Brain (organoid and tissue), 16 donors: ENCODE measurements at places on chromosomes 3 and 15.
A peak's percentile ranks its signal among the peaks of the same experiment; 100 is the strongest.

- DNase-seq: no peak
These were observed 205.4 kb downstream of the EPHB1 start for GRCh38 chr3:135000465-135000864.

- peak; percentile 72 for DNase-seq
These were observed 51.1 kb downstream of the STRIT1 start for GRCh38 chr3:155242342-155242741.

- DNase-seq: no peak
These were observed 190.8 kb downstream of the SLCO3A1 start for GRCh38 chr15:92044203-92044909.

GRCh38 chr3:141452045-141452444, 34.8 kb upstream of the RASA2 start:
- DNase-seq: peak; percentile 26

GRCh38 chr3:178603735-178604134, 67.5 kb downstream of the KCNMB2 start:
- no peak for DNase-seq

DNA sequence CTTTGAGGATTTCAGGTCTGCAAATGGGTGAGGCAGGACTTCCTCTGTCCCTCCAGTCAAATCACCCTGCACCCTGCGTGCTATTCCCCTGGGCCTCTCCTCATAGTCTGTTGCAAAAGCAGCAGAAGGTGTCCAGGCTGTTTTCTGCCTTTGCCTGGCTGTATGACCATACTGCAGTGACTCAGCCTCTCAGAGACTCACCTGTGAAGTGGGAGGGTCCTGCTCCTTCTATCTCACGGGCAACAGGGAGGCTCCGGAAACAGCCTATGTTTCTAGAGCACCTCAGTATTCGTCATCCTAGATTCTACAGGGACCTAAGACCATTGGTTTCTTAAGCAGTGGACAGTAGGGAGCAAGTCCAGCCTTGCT, 216.4 kb downstream of the TLE3 start:
- DNase-seq: no peak

DNA sequence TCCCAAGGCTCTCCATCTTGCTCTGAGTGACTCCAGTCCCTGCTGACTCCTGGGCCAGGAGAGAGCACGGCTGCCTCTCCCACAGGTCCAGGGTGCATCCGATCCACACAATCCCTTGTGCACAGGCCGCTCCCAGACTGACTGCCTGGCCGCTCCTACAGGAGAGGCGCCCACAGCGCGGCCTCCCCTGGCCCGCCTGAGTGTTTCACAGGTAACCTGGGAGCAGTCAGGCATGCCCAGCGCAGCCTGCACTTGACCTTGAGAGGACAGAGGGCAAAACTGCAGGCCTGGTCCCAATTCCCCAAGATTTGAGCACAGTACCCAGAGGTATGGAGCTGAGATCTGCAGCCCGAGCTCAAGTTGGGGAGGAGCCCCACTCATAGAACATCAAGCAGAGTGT, 490.2 kb downstream of the CNTN6 start:
- DNase-seq: no peak

DNA sequence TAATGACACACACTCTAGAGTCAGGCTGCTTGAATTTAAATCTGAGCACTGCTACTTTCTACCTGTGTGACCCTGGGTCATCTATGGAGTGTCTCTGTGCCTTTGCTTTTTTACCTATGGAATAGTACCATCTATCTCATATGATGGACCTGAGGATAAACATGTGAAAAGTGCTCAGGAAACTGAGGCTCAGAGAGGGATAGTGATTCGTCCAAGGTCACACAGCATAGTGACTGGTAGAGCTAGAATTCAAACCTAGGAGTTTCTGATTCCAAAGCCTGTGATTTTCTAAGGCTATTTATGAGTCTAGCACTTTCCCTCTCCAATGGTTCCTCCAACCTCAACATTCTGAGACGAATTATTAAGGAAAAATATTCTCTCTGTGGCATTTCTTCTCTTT, 32.0 kb upstream of the RAF1 start:
- no peak for DNase-seq

- DNase-seq: no peak
These were observed 18.0 kb downstream of the ICE2 start for GRCh38 chr15:60460931-60461330.

- DNase-seq: no peak
These were observed 1159.5 kb downstream of the IGSF11 start for GRCh38 chr3:117874904-117875874.

DNA sequence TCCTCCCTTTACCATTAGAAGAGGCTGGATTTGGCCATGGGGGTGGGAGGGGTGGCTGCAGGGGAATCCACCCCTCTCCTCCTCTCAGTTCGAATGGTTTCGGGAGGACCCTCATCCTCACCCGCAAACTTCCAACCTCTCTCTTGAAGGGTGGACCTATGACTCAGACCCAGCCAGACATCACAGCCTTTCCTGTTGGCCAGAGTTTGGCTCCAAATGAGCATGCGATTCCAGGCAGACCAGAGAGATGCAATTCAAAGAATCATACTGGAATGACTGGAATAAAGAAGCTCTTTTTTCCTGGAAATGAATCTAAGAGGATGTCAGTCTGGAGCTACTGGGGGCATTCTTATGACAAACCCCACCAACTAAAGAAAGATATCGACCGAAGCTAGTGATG, 516.7 kb upstream of the MDFIC2 start:
- no peak for DNase-seq

GRCh38 chr15:59713177-59713576, 24.1 kb upstream of the BNIP2 start:
- no peak for DNase-seq

DNA sequence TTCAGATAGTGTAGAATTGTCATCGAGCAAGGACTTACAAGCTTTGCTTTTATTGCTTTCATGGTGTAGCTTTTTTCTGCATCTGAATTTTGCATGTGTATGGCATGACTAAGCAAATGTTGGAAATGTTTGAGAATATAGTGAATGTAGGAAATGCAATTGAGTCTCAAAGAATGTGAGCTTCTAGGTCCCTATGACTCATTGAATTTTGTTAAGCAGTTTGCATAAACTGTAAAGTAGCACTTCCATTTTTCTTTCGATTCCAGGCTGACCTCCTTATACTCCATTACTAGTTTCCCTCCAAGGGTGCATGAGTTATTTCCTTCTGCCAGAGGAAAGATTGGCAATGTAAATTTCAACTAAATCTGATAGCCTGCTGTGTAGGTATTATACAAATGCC, 619.2 kb downstream of the DIPK2A start:
- DNase-seq: no peak

DNA sequence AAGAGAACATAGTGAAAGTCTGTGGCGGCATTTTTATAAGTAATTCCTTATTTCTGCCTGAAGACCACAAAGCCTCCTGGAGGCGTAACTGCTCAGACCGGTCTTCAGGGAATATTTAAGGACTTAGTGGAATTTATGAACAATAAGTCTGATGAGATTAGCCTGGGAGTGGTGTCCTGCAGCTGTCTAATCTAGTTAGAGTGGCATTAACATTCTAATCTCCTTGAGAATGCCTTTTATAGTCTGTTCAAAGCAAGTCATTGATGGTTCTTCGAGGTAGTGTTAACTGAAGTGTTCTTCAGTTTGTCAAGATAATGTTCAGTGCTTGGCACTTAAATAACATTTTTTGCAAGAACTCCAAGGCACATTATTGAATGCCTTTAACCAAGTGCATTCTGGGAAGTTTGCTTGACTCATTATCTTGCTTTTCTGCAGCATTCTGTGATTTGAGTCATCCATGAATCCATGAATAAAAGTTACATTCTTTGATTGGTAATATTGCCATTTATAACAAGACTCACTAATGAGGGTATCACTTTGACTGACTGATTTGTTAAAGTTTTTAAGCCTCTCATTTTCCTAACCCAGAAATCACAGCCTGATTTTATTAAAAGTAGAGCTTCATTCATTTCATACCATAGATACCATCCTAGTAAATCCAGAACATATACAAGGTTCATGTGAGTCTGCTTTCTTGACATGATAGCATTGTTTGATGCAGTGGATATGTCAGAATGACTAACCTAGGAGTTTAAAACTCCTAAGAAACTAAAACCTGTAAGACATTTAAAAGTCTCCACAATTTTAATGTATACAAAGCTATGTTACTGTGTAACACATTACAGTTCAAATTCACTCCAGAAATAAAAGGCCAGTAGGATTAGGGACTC, 12.5 kb downstream of the RBM5 start:
- DNase-seq: no peak

GRCh38 chr3:128353991-128354687, 112.6 kb downstream of the DNAJB8 start:
- no peak for DNase-seq

DNA sequence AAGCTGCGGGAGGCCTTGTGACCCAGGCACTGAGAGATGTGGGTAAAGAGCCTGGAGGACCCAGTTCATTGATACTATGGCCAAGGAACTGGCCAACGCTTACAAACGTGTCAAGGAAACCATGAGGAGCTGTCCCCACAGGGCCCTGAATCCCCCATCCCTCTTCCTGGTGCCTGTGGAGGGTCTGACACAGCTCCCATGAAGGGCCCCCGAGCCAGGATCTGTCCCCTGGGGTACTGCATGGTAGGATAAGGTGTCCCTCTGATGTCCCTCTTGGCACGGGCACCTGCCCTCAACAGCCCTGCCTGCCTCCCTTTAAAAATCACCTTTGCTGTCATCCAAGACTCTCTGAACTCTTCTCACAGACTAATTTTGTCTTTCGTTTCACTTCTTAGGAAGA, 122.4 kb downstream of the ADCY5 start:
- DNase-seq: no peak

DNA sequence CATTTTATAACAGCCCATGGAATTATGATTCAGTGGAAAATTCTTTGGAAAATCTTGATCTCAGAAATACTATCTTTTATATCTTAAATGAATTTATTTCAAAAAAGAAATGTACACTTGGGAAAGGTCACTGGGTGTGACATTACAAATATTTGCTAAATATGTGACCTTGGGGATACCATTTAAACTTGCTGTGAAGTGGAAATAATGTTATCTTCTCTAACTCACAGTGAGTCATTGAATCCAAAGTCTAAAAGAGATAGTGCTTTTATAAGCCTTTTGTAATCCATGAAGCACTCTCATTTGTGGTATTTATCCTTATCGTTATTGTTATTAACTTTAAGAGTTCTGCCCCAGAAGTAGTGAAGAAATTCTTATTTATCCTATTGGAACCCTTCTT, 289.8 kb upstream of the SEMA6D start:
- DNase-seq: no peak

- no peak for DNase-seq
These were observed 69.5 kb upstream of the MBNL1 start for GRCh38 chr3:152199102-152199840.

GRCh38 chr3:106473576-106474475, 605.0 kb upstream of the CBLB start:
- no peak for DNase-seq

GRCh38 chr15:28129231-28129848, 30.2 kb upstream of the OCA2 start:
- no peak for DNase-seq

DNA sequence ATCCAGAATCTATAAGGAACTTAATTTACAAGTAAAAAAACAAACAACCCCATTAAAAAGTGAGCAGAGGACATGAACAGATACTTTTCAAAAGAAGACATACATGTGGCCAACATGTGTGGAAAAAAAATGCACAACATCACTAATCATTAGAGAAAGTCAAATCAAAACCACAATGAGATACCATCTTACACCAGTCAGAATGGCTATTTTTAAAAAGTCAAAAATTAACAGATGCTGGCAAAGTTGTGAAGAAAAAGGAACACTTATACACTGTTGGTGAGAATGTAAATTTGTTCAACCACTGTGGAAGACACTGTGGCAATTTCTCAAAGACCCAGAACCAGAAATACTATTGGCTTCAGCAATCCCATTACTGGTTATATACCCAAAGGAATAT, 830.0 kb upstream of the ALCAM start:
- no peak for DNase-seq

DNA sequence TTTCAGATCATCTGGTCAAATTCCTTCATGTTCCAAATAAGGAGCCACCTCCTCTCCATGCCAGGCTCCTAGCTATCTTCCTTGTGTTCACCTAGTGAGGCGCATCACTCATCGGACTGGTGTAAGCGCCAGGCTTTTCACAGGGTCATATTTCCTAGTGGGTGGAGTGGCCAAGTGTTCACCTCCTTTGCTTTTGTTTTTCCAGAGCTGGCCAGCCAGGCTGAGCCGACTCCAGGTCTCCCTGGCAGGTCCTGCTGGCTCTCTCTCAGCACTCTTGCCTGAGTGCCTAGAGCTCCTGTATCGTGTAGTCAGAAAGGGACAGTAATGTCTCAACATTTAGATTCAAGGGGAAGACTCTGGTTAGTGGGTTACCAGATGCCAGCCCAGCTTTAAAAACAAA, 31.0 kb downstream of the HEG1 start:
- DNase-seq: no peak

DNA sequence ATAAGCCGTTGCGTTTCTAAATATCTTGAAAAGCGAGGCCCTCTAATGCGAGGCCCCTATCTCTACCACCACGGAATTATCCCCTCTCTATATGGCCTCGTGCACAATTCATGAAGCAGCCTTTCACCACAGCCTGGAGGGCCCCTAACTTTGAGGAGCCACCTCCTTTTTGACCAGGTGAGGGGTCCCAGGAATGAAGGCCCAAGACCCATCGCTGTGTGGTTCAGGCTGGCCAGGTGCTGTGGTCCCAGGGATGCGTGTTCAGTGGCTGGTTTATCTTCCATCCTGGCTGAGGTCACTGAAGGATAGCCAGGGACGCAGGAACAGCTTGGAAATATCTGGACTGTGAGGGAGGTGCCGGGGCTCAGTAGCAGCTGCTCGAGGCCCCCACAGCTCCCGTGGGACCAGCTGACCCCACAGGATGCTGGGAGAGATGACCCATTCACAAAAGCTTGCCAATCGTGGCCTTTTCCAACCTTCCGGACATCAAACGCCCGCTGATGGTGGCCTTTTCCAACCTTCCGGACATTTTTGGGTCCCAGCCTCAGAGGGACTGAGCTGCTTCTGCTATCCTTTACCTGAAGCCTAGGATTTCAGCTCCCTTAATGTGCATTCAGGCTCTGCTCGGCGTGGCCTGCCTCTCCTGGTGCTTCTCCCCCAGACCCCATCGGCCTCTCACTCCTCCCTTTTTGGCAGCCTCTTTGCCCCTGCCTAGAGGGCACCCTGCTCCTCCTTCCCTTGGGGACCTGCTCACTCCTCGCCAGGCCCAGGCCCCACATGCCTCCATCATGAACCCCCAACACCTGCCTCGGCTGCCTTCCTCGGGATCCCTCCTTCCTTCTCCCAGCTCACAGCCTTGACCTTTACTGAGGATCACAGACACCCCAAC, 140.9 kb downstream of the CHSY1 start:
- DNase-seq: no peak

- DNase-seq: peak; percentile 73
These were observed 190.8 kb upstream of the FAM3D start for GRCh38 chr3:58857402-58857801.

DNA sequence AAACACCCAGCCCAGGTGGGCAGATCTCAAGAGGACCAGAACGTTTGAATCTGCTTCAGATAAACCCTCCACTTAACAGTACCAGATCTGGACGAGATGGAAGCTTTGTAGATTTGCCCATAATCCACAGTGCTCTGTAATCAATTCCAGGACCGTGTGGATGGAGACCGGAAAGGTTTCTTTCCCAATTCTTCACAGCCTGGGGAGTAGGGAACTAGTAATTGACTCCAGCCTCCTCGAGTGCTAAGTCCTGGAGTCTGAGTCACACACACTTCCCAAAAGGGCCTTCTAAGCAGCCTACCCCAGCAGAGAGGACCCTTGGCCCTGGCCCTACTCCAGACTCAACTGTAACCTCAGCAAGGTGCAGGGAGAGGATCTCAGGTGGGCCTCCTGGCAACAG, 56.2 kb upstream of the TSEN2 start:
- DNase-seq: no peak
